Fibroblast of the aortic adventitia (primary cell): ENCODE measurements at places on chromosomes 4 and X.
A peak's percentile ranks its signal among the peaks of the same experiment; 100 is the strongest.

DNA sequence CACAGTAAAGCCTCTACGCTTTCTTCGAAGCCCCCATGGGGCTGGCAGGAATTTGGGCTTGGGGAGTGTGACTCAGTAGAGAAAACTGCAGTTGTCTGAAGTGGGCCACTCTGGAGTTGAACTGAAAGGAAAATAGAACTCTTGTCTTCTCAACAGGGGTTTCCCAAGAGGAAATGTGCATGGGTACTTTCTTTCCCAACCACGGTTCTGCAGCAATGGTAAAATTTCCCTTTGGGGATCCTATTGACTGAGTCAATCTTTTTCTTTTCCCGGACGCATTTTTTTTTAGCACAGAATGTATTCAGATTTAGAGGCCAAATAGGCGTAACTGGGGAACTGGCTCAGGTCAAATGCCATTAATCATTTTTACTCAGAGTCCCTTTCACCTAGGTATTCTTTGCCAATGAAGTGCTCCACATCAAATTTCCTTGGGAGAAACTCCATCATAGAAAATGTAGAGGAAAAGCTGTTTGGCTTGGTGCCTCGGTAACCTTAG is 269.3 kb downstream of the STIM2 start:
- DNase-seq = no peak

DNA sequence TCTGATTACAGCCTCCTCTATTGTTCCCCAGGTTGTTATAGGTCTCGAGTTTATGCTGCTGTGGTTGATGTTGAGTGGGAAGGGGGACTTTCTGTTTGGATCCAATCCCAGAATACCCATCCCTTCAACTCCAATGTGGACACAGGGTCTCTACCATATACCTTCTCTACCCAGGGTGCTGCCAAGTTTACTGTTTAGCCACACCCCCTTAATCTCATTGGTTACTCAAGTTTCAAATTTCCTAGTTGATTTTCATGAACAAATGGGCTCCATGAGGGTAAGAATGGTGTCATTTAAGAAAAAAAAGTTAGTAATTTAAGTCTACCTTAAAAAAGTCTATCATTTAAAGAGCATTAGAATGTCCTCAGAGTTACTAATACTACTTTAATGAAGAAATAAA is 3.6 kb upstream of the SPP1 start:
- no peak for DNase-seq

- no peak for DNase-seq
Observed at GRCh38 chr4:102585329-102585728, 84.2 kb downstream of the NFKB1 start.

- peak; percentile 97 for DNase-seq
Observed at GRCh38 chr4:185471235-185472102, at the start of gene CCDC110. Gene CCDC110, minus strand, starts transcription at chr4:185471733. Its CDS starts 50 bp downstream, at chr4:185471683.

- peak; percentile 86 for DNase-seq
Observed at GRCh38 chr4:38082424-38083385, 122.5 kb downstream of the PTTG2 start.

DNA sequence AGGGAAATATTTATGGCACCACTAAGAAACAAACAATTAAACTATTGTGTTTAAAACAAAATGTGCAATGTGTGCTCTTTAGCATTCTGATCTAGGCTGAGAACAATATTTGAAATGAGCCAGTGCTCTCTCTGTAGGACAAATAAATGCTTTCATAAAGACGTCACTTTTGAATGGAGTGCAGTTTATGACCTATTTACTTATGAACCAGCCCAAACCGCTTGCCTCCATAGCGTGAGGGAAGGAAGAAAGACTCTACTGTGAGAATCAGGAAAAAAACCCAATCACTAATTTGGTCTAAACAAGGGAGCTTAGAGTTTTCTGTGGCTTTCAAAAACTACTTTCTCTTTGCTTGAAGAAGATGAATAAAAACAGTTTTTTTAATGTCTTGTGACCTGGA is 39.4 kb downstream of the SAT1 start:
- DNase-seq = peak; percentile 43

- DNase-seq = no peak
Observed at GRCh38 chr4:153246446-153247115, 42.3 kb downstream of the TRIM2 start.

DNA sequence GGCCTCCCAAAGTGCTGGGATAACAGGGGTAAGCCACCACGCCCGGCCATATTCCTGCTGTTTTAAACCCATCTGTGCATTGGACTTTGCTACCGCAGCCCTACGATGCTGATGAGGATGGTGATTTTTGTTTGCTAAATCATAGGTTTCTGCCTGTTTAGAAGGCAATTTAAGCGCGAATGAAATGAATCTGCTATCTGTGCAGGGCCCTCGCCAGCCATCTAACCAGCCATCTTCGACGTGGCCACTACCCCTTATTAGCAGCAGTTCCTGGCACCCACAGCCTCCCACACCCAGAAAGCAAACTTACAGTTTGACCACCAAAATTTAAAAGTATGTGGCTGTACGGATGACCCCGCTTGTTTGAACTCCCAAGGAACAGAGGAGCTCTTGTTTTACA is 178.5 kb downstream of the SHOX start:
- DNase-seq = no peak

GRCh38 chr4:146975527-146975926 is 29.9 kb upstream of the TTC29 start:
- no peak for DNase-seq

DNA sequence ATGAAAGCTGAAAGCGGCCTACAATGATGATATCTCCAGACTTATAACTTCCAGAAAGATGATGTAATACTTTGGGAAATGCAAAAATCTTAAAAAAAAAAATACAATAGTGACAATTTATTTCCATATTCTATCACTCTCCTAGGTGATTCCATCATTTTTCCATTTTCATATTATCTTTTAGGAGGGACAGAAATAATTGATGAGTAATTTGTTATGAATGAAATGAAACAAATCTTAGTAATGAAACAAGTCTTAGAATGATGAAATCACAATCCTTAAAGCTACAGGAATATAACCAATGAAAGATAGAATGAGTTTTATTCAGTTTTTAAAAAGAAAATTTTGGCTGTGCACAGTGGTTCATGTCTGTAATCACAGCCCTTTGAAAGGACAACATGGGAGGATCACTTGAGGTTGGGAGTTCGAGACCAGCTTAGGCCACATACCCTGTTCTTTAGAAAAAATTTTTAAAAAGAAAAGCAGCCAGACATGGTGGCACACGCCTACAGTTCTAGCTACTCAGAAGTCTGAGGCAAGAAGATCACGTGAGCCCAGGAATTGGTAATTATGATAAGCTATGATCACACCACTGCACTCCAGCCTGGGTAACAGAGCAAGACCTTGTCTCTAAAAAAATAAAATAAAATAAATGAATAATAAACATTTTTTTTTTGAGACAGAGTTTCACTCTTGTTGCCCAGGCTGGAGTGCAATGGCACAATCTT is 21.7 kb downstream of the CLOCK start:
- peak; percentile 67 for DNase-seq

GRCh38 chr4:7964890-7965662 is 25.4 kb upstream of the AFAP1 start:
- DNase-seq = peak; percentile 53

GRCh38 chrX:108216919-108217571 is 125.5 kb downstream of the ATG4A start:
- peak; percentile 63 for DNase-seq

DNA sequence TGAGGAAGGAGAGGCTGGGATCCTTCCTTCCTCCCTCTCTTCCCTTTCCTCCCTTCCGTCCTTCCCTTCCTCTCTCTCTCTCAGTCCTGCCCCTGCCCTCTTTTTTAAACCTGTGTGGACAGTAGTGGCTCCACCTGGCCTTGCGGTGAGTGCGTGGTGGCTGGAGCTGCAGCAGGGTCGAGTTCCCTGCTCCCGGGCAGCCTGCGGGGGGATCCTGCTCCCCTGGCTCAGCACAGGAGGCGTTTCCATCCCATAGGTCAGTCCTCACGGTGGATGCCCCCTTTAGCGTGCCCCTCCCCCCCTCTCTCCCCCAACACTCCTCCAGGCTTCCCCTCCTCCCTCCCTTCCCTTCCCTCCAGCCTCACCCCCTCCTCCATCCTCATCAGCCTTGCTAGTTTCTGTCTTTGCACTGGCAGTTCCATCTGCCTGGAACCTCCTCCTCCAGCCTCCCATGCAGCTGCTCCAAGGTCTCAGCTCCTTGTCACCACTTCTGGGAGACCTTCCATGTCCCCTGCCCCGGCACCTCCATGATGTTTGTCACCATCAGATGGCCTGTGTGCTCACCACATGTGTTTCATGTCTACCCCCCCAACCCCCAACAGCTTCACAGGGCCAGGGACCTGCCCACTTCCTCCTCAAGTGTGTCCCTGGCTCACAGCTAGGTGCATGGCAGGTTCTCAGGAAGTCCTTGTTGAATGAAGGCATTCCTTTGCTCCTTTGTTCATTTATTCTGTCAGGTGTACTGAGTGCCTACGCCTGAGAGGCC is 68.4 kb downstream of the PSAPL1 start:
- DNase-seq = no peak

DNA sequence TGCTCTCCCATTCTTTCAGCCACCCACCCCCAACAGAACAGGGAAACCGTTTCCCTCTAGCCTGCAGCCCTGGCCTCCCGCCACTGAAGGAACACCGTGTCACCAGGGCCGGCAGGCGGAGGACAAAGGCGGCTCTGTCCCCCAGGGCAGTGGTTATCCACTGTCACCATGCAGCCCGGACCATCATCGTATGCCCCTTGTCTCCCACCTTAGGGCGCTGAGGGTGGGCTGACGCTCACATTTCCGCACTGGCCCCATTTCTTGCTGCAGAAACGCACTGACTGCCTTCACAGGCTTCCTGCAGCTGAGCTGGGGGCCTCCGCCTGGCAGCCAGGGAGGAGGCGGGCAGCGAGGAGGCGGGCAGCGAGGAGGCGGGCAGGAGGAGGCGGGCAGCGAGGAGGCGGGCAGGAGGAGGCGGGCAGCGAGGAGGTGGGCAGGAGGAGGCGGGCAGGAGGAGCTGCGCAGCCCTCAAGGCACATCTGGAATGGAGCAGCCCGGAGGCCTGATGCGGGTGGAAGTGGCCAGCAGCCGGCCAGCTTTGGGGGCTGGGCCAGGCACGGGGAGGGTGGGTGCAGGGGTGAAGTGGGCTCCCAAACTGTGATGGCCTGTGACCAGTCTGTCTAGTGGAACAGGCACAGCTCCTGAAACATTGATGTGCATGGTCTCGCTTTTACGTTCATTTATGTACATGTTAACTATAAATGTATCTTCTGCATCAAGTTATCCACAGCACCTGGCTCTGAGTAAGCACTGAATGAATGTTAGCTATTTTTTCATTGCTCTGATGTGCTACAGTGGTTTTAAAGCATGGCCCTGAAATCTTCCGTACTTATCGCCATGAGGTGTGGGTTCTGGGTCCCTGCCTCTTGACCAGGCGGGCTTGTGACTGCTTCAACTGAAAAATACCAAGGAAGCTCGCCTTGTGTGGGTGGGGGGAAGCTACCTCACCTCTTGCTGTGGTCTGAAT is 20.6 kb upstream of the KIAA0232 start:
- DNase-seq = no peak
